ENCODE measurements at places on chromosomes 7 and 10. TPM values are rescaled to one million over a fixed set of nuclear protein-coding genes. Genes with fewer than 3 reads are reported as not detected.

- DNase-seq: no peak
These were observed 103.8 kb downstream of the MLLT10 start for GRCh38 chr10:21637795-21638194.

- DNase-seq: no peak
These were observed 38.1 kb downstream of the CTTNBP2 start for GRCh38 chr7:117835016-117835664.

MNX1 gene
- polyA plus RNA-seq: not detected

COL13A1 gene
- 6.8 TPM for polyA plus RNA-seq

TMEM273 gene
- 23.6 TPM for polyA plus RNA-seq

DNA sequence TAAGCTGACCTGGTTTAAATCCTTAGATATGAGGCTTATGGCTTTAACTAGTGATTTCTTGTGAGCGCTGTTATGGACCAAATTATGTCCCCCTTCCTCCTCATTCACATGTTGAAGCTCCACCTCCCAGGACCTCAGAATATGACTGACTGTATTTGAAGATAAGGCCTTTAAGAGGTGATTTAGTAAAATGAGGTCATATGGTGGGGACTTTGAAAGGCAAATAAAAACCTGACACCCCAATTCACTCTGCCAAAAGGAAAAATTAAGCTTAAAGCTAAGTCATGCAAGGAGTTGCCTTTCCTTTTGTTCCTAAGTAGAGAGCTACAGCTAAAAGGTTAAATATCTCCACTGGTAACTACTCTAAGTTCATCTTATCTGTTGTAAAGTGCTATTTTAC is 36.4 kb upstream of the FIGNL1 start:
- DNase-seq: no peak

CTAGE8 gene
- 0.23 TPM for polyA plus RNA-seq

- no peak for DNase-seq
These were observed 5.1 kb upstream of the BLVRA start for GRCh38 chr7:43753271-43753810.

- DNase-seq: no peak
These were observed 173.2 kb downstream of the RTKN2 start for GRCh38 chr10:62095181-62096122.

NAT16 gene
- polyA plus RNA-seq: not detected

ATOH7 gene
- polyA plus RNA-seq: 0.05 TPM

- no peak for DNase-seq
These were observed 4.3 kb downstream of the SLC29A3 start for GRCh38 chr10:71323407-71323806.

GRCh38 chr7:78301407-78301806 is 502.8 kb downstream of the PHTF2 start:
- no peak for DNase-seq

- DNase-seq: no peak
These were observed 167.7 kb downstream of the SFMBT2 start for GRCh38 chr10:7243139-7243538.

- DNase-seq: no peak
These were observed 33.9 kb upstream of the XPNPEP1 start for GRCh38 chr10:109957092-109957797.

GRCh38 chr7:103879411-103879810 is 110.0 kb downstream of the RELN start:
- no peak for DNase-seq

DNA sequence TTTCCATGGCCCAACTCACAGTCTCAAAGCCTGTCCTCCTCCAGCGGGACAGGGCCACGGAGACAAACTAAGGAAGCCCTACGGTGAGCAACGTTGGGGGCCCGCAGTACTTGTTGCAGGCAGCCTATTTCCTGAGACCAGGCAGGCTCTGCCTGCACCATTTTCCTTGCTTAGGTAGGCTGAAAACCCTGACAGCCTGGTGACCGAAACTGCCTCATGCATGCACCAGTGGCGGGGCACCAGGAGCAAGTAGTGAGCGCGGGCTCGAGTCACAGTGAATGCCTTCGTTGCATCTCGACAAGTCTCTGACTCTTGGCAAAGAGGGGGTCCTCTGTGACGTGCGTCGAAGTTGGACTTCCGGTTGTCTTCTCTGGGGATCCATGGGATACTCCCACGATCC is 23.3 kb upstream of the ZNF273 start:
- no peak for DNase-seq

DNA sequence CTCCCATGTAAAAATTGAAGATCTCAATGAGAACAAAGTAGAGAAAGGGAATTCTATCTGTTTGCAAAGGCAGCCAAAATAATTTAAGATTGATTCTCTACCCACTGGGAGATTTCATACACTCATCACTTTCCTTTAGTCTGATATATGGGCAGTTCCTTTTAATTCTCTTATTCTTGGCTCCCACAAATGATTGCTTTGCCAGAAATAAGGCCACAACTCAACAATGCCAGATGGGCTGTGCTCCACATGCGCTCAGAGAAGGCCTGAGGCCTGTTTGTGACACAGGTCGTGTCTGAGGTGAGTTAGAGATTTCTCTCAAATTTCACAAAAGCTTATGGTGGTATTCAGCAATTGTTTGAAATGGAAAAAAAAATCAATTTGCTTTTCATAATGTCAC is 501.9 kb upstream of the SEMA3D start:
- DNase-seq: no peak

GRCh38 chr7:12954380-12955033 is 267.1 kb downstream of the ARL4A start:
- no peak for DNase-seq

GIMAP6 gene
- 14.6 TPM for polyA plus RNA-seq

SPAM1 gene
- polyA plus RNA-seq: not detected

MBL2 gene
- polyA plus RNA-seq: not detected

DNA sequence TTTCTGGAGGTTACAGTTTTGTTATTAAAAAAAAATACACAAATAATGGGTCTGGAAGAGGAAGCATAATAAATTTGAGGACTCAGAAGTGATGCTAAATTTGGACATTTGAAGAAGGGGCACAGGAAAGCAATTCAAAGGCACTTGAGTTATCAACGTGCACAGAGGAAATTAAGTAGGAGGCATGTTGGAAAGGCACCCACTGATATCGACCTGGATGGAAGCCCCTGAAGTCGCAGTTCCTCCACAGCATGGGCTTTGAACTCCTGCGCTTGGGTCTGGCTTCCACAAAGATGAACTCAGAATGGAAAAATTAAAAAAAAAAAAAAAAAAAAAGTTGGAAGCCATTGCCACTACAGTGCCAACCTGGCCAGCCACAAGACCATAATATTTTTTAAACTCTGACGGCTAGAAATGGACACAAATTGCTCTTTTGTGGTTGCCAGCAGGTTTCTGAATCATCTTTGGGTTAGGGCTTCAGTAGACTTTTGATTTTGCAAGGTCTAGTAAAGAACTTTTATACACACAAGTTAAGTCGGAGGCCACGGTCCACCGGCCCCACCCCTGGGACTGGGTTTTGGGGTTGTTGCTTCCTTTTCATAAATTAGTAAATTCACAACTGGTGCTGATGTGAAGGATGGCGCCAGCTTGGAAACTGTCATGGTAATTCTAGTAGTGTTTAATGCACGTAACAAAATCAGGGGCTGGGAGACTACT is 21.6 kb downstream of the JCAD start:
- DNase-seq: no peak

DNA sequence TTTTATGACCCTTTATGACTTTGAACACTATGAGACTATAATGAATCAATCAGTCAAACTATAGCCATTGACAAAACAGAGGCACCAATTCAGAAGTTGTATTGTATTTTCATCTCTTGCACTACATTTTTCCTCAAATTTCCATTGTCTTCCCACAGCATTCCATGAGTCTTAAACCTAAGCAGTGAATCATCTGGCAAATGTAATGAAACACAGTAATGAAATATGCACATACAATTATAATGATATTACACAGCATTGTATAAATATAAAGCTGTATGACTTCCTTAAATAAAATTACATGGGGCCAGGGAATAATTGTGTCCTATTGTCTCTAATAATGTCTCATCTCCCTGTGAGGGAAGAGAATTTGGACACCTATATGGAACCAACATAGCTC is 45.0 kb downstream of the VWDE start:
- DNase-seq: no peak

GFRA1 gene
- 2.7 TPM for polyA plus RNA-seq

- DNase-seq: peak; percentile 12
These were observed 324.6 kb downstream of the ATRNL1 start for GRCh38 chr10:115417585-115418265.

- DNase-seq: peak; percentile 66
These were observed 11.1 kb upstream of the INA start for GRCh38 chr10:103265717-103266329.

DNA sequence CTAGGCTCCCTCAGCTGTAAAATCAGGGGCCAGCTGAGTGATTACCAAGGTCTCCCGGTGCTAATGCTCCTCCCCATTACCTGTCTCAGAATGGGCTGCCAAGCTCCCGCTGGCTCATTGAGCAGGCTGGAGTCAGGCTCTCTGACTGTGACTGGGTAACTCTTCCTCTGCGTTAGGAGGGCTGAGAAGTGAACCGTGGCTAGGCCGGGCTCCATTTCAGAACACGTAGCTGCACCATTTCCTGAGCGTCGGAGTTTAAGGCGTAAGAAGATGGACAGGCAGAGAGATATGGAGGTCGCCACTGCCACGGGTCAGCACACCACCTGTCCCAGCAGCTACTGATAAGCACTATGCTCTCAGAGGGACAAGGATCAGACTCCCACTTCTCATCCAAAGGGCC is 250.3 kb downstream of the TCERG1L start:
- no peak for DNase-seq

- DNase-seq: peak; percentile 89
These were observed at the start of gene LCOR for GRCh38 chr10:96831867-96832720. TSS of gene LCOR (plus strand) at chr10:96832298. CDS start at chr10:96949058, 116,760 bp downstream.

GRCh38 chr7:101624246-101625001 is 4.7 kb downstream of the MYL10 start:
- DNase-seq: peak; percentile 33

DNA sequence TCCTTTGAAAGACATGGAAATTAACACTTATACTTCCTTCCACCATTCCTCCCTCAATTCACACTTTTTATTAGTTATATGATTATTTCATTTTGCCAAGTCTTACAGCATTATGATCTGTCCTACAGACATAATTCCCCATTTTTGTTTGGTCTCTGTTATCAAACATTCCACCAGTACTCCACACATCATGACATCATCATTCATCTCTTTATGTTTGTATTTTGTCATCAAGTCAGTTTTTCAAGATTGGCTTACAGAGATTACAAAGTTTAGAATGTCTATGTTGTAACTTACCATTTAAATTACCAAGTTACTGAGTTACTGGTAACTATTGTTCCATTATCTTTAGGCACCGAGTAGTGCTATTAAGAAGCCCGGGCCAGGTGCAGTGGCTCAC is 150.2 kb downstream of the HTR7 start:
- no peak for DNase-seq

IGF2BP3 gene
- 0.02 TPM for polyA plus RNA-seq

PLXNA4 gene
- polyA plus RNA-seq: 5.7 TPM

- no peak for DNase-seq
These were observed 187.1 kb downstream of the KIF20B start for GRCh38 chr10:89888321-89889070.

GRCh38 chr10:27022048-27022447 is 78.2 kb downstream of the ANKRD26 start:
- DNase-seq: no peak

DNA sequence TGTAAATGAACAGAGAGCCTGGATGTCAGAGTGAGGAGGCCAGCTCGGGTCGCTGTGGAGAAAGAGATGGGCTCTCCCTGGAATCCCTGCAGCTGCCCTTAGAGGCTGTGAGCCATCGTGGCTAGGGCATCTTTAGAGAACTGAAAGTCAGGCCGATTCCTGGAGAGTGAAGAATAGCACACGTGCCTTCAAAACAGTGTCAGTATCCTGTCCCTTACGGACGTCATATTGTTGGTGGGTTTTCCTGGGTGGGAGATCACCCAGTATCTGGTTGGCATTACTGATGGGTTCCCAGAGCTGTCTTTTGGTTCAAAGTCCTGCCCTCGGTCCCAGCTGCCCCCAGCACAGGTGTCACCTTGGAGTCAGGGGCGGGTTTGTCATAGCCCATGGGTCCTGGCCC is 25.3 kb downstream of the IKZF1 start:
- no peak for DNase-seq

DNA sequence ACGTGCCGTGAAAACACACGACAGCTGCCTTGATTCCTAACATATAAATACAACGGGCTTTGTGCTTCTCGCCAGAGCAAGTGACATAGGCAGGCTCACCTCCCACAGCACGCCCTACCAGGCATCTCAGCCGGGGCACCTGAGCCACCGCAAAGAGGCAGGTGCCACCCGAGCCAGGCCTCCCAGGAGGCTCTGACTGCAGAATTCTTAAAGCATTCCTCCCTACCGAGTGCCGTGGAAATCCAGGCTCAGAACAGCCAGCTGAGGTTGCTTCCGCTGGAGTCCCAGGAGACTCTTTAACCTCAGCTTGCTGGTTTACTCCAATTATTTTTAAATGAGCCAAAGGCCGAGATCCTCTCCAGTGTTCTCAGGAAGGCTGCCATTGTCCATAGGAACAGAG is 206.5 kb downstream of the USP6NL start:
- DNase-seq: no peak

NME8 gene
- not detected for polyA plus RNA-seq

DNA sequence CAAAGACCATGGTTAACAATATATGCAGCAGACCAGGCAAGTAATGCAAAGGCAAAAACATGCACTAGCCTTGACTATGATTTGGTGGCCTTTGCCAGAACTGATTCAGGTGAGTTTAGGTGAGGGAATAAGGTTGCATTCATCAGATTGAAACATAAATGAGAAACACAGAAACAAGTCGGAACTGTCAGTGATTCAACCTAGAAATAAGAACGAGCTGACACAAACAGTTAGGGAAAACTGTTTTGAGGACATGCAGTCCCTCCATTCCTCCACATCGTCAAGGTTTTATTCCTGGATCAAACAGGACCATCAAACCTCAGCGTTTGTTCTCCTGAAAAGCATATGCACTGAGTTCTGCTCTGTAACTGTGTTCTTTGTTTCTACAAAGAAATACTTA is 1.8 kb downstream of the ZNF248 start:
- no peak for DNase-seq

GRCh38 chr10:47136866-47137265 is 163.1 kb upstream of the GDF10 start:
- peak; percentile 75 for DNase-seq

DNA sequence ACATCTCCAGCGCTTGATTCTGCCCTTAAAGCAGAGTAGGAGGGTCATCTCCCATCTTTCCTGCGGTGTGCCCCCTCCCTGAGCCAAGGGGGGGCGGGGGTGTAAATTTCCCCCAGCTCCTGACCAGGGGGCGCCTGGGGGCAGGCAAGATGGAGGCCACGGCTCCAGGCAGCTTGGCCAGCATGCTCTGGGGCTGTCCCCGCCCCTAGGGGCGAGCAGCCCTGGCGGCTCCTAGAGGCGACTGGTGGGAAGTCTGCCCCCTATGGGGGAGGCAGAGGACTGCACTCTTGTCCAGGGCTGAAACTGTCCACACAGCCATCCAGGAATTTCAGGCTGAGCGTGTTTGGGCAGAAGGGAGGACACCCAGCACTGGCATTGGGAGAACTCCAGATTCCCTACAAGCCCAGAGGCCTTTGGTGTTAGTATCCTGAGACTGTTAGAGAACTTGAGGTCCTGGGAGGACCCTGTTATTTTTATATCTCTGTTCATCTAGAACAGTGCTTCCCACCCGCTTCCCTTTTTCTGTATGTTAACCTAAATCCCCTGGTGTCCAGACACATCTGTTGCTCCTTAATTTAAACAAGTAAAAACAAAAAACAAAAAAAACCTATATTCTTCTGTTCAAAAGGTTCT is 4.6 kb downstream of the STRA8 start:
- DNase-seq: no peak

GRCh38 chr10:21191512-21191911 is 294.4 kb upstream of the NEBL start:
- no peak for DNase-seq
